ENCODE measurements at places on chromosomes 2 and 18. TPM values are rescaled to one million over a fixed set of nuclear protein-coding genes. Genes with fewer than 3 reads are reported as not detected.

Gene STK39
- polyA plus RNA-seq = 24.7 TPM

Gene DUSP2
- polyA plus RNA-seq = 3.2 TPM

Gene TMEM200C
- not detected for polyA plus RNA-seq

Gene GCG
- 0.14 TPM for polyA plus RNA-seq

Gene COL5A2
- 5.5 TPM for polyA plus RNA-seq

Gene HOXD12
- not detected for polyA plus RNA-seq

Gene CAVIN2
- 6.5 TPM for polyA plus RNA-seq

Gene SERPINB5
- 48.0 TPM for polyA plus RNA-seq

Gene ANKRD30BL
- polyA plus RNA-seq = not detected

Gene EVA1A
- polyA plus RNA-seq = 0.71 TPM

Gene INHBB
- polyA plus RNA-seq = 0.51 TPM

Gene ATP6V1B1
- 0.88 TPM for polyA plus RNA-seq

Gene SLC9A4
- 2.0 TPM for polyA plus RNA-seq

All from esophagus (tissue), 2 donors.